Diencephalon (tissue), 1 donor: ENCODE measurements at places on chromosomes 4 and X. TPM values are rescaled to one million over a fixed set of nuclear protein-coding genes. Genes with fewer than 3 reads are reported as not detected.

PNMA3 gene
- 25.1 TPM for total RNA-seq

CORIN gene
- 2.5 TPM for total RNA-seq

GJB1 gene
- not detected for total RNA-seq

PAGE4 gene
- total RNA-seq, result not detected

BMX gene
- 0.23 TPM for total RNA-seq

UGT2B7 gene
- not detected for total RNA-seq

HGFAC gene
- 1.2 TPM for total RNA-seq

IRS4 gene
- total RNA-seq, result 14.5 TPM

TRPC3 gene
- total RNA-seq, result 14.5 TPM

PASD1 gene
- not detected for total RNA-seq

NPY1R gene
- total RNA-seq, result 19.8 TPM

RHOH gene
- 0.46 TPM for total RNA-seq

IGSF1 gene
- 13.6 TPM for total RNA-seq

FAM47E gene
- total RNA-seq, result 17.5 TPM

USP17L25 gene
- not detected for total RNA-seq

PPM1K gene
- total RNA-seq, result 108 TPM

SPARCL1 gene
- total RNA-seq, result 127 TPM

SLC6A14 gene
- total RNA-seq, result not detected

MXRA5 gene
- total RNA-seq, result 3.9 TPM

ARL9 gene
- total RNA-seq, result 2.1 TPM

UCHL1 gene
- 1,495 TPM for total RNA-seq

LRIT3 gene
- total RNA-seq, result 0.23 TPM

CYTL1 gene
- total RNA-seq, result 0.69 TPM

TLR1 gene
- total RNA-seq, result 8.3 TPM

L1CAM gene
- 182 TPM for total RNA-seq

RCHY1 gene
- total RNA-seq, result 68.0 TPM

MAP9 gene
- total RNA-seq, result 94.1 TPM

ENOX2 gene
- total RNA-seq, result 8.5 TPM

PCDH19 gene
- total RNA-seq, result 45.2 TPM

CPZ gene
- total RNA-seq, result 1.4 TPM

NLGN4X gene
- total RNA-seq, result 71.3 TPM

ADH7 gene
- total RNA-seq, result not detected

RNF128 gene
- 7.2 TPM for total RNA-seq

CYLC1 gene
- total RNA-seq, result 0.23 TPM

RRH gene
- total RNA-seq, result 0.46 TPM

GAB3 gene
- total RNA-seq, result 1.4 TPM

CENPVL3 gene
- 10.4 TPM for total RNA-seq

PRDM5 gene
- total RNA-seq, result 30.4 TPM

CTAG2 gene
- not detected for total RNA-seq

DCAF8L2 gene
- not detected for total RNA-seq

PAGE5 gene
- not detected for total RNA-seq

CT45A3 gene
- total RNA-seq, result not detected

KLB gene
- 0.46 TPM for total RNA-seq

SMIM31 gene
- not detected for total RNA-seq

RBM10 gene
- total RNA-seq, result 33.9 TPM

GATA1 gene
- not detected for total RNA-seq

RAB39B gene
- total RNA-seq, result 34.1 TPM

WAS gene
- total RNA-seq, result 0.69 TPM

TCEAL2 gene
- total RNA-seq, result 41.8 TPM

NXF2B gene
- total RNA-seq, result 0.23 TPM

OPN1MW gene
- not detected for total RNA-seq

TASL gene
- total RNA-seq, result 2.1 TPM

PHEX gene
- total RNA-seq, result 1.4 TPM

KDM5C gene
- 74.5 TPM for total RNA-seq

PLK4 gene
- total RNA-seq, result 11.8 TPM

S100G gene
- not detected for total RNA-seq

CFP gene
- 1.4 TPM for total RNA-seq

YY2 gene
- total RNA-seq, result 1.4 TPM
